ENCODE measurements at places on chromosomes 4 and X. TPM values are rescaled to one million over a fixed set of nuclear protein-coding genes. Genes with fewer than 3 reads are reported as not detected.
A peak's percentile ranks its signal among the peaks of the same experiment; 100 is the strongest.

The NKX3-2 gene
- 0.59 TPM for polyA plus RNA-seq

The CLIC2 gene
- 6.3 TPM for polyA plus RNA-seq

DNA sequence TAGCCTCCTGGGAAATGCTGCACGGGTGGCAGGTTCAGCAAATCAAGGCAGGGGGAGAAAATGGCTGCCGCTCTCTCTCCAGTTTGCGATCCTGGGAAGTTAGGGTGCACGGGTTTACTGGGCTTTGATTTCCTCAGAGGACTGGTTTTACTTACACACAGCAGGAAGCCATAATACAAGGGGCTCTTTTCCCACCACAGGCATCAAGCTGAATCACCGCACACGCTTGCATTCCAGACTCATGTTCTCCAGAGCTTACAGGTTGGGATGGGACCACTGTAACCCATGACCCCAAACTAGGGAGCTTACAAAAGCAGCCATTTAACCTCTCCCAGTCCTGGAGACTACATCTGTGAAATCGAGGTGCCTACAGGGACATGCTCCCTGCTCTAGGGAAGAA lies 159.8 kb downstream of the DHRSX start:
- H3K36me3 ChIP-seq = no peaks in the 10 kb centered on the region
- no peak overlapping the region for H3K27ac ChIP-seq
- H3K27me3 ChIP-seq = no peaks in the 10 kb centered on the region
- no peaks in the 10 kb centered on the region for H3K4me1 ChIP-seq
- no peak for DNase-seq

The CDKL2 gene
- polyA plus RNA-seq = 0.44 TPM

The CCDC158 gene
- 0.15 TPM for polyA plus RNA-seq

The SPATA4 gene
- 0.09 TPM for polyA plus RNA-seq

The ERCC6L gene
- polyA plus RNA-seq = 1.7 TPM

The GIMD1 gene
- not detected for polyA plus RNA-seq

GRCh38 chr4:188989371-188989770 lies 850.1 kb downstream of the TRIML1 start:
- no peak for DNase-seq
- no peak overlapping the region for H3K27ac ChIP-seq
- H3K27me3 ChIP-seq = no peaks in the 10 kb centered on the region
- no peaks in the 10 kb centered on the region for H3K36me3 ChIP-seq

DNA sequence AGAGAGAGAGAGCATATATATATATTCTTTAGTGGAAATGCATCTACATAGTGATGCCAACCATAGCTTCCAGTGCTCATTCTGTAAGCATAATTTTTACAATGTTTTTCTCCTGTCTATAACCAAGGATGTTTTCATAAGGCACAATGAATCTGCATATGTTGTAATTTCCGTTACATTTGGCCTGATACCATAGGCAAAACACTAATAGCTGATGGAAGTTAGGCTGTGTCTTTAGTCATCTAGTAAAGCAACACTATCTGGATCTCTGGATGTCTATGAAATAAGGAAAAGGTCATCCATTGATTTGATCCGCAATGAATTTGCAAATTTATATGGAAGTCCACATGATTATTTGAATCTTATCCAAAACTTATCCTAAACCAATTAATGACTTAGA lies 8.1 kb downstream of the PCDH7 start:
- H3K27me3 ChIP-seq = no peaks in the 10 kb centered on the region
- H3K27ac ChIP-seq = no peak overlapping the region
- no peaks in the 10 kb centered on the region for H3K36me3 ChIP-seq

GRCh38 chrX:130896802-130897501 lies 6.1 kb downstream of the ENOX2 start:
- no peaks in the 10 kb centered on the region for H3K27me3 ChIP-seq
- H3K4me3 ChIP-seq = no peak overlapping the region
- H3K27ac ChIP-seq = no peak overlapping the region
- DNase-seq = peak; percentile 53

All from fibroblast of lung (primary cell).